ENCODE measurements at places on chromosomes 2 and 18.

DNA sequence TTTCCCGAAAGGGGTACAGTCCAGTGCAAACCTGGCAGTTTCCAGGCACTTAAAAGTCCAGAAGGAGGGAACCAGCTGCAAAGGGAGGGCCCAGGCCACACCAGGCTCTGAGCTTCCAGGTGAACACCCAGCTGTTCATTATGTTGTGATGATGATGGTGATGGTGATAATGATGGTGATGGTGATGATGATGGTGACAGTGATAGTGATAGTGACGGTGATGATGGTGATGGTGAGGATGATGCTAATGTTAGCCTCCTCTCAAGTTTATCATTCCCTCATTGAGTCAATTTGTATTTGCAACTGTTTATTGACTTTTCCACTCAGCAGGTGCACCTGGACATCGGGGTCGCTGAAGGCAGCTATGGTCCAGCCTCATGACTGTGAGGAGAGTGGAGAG is 199.4 kb upstream of the ID2 start:
- DNase-seq, result no peak

DNA sequence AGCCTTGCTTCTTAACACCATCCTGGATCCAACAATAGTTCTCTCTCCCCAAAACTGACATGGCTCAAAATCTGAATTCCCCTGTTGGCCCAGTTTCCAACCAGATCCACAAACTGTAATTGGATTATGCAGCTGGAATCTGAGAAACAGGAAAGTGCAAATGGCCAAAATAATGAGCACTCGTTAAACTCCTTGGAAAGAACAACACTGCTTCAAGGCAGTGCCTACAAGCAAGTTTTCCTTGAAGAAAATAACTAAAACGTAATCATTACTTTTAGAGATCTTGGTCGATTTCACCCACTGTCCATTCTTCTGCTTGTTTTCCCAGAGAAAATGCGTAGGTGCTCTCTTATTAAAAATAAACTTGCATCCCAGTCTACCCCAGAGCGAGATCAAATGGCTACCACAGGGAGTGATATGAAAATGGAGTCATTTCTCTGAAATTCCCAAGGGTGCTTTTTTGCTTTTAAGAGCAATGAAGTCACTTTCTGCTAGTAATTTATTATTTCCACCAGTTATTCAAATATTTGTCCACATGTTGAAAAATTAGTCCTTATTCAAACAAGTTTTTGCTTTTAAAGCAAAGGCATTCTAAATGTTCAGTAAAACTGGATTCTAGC is 264.2 kb downstream of the C1D start:
- no peak for DNase-seq

- DNase-seq, result no peak
Observed at GRCh38 chr2:96320326-96320725, 4.8 kb upstream of the ITPRIPL1 start.

DNA sequence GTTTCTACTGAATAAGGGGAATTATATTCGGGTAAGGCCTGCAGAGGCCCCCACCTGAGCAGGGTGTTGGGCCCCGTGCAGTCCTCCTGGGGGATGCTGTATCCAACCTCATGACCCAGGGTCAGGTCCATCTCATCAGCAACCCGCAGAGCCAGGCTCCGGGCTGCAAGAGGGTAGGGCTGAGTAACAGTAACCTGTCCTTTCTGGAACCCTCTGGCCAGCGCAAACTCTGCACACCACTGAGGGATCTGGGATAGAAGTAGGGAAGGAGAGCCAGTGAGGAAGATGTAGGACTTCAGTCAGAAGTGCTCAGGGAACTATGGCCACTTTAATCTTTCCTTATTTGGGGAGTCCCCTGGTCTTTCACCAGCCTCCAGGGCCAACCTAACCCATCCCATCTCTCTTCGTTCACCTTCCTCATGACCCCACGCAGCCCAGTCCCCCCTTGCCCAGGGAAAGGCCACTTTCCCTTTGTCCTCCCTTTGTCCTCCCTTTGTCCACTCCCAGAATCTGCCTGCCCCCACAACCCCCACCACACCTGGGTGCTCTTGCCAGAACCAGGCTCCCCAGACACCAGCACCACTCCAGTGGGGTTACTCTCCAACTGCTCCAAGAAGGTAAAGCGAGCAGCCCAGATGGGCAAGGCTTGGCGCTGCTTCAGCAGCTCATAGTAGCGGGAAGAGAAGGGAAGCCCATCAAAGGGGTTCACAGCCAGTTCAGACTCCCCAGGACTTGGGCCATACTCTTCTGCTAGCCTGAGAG is 895 bp downstream of the DQX1 start:
- DNase-seq, result no peak

GRCh38 chr2:65660340-65660739 is 227.9 kb upstream of the SPRED2 start:
- no peak for DNase-seq

- no peak for DNase-seq
Observed at GRCh38 chr2:42099438-42100173, 51.8 kb downstream of the PKDCC start.

- DNase-seq, result no peak
Observed at GRCh38 chr2:229943770-229944449, 21.6 kb downstream of the FBXO36 start.

- no peak for DNase-seq
Observed at GRCh38 chr2:128612628-128613027, 294.0 kb upstream of the HS6ST1 start.

GRCh38 chr2:60294901-60295635 is 258.4 kb downstream of the BCL11A start:
- no peak for DNase-seq

GRCh38 chr2:201859949-201860348 is 53.6 kb downstream of the CDK15 start:
- no peak for DNase-seq

DNA sequence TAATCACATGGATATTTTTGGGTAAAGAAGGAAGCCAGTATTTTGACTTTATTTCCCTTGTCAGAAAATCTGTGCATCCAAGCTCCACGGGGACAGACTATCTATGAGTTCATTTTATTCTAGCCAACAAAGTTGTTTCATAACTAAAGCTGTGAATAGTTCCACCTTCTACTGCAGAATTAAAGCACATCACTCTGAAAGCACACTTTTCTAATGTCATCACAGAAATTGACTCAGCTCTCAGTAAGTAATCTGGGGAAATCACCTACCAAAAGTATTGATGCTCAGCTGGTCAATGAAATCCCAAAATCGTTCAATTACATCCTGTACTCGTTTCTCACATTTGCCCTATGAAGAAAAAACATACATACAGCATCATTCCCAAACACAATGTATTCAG is 19.1 kb downstream of the IAH1 start:
- DNase-seq, result no peak

DNA sequence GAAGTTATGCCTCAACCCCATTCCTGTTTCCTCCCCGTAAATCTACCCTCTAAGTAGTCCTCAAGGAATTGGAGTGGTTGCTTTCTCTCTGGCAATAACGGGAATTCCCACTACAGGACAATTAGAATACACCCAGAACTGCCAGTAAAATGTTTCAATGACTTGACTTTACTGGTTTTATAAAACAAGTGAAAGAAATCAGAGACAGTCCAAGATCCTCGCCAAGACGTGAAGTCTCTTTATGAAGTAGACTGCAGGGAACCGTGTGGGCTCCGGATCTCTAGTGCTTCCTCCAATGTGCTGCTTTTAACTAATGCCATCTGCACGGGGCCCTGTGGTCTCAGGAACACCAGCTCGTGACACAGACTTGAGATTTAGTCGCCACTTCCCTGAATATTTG is 101.4 kb downstream of the CPO start:
- DNase-seq, result no peak

- no peak for DNase-seq
Observed at GRCh38 chr2:59733970-59734369, 819.5 kb downstream of the BCL11A start.

GRCh38 chr18:9615280-9615797 is 980 bp upstream of the PPP4R1 start:
- DNase-seq, result no peak

GRCh38 chr2:216287251-216287650 is 85.0 kb downstream of the MARCHF4 start:
- DNase-seq, result no peak

GRCh38 chr2:211835695-211836094 is 702.9 kb downstream of the ERBB4 start:
- no peak for DNase-seq
